AG09309 (cell line): ENCODE measurements at places on chromosomes 4 and X.

DNA sequence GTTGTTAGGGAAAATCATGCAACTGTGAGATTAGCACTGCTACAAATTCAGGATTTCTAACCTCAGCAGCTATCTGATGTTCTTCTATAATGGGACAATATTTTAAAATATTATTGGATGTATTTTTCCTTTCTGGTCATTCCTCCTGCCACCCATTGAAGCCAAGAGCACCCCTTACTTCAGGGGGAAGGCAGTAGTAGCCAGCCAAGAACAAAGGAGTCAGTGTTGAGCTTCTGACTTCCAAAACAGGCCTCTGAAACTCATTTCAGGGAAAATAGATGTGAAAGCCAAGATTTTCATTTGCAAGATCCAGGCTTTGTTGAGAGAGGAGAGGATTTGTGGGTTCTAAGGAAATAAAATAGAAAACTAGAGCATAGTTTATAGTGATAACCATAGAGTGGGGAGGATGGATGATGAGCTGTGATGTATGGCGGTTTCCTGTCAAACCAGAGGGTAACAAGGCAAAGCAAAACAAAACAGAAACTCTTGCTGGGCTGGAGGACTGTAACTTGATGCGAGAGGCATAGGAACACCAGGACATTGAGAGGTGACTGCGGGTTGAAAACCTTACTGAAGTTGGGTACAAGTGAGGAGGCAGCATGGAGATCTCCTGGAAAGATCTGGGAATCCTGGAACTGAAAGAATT lies 173.7 kb upstream of the LEF1 start:
- DNase-seq, result no peak

- DNase-seq, result no peak
Measured at GRCh38 chrX:9102956-9103355, 69.0 kb upstream of the FAM9B start.

- peak; percentile 10 for DNase-seq
Measured at GRCh38 chr4:175470131-175470530, 341.9 kb downstream of the GPM6A start.

- DNase-seq, result no peak
Measured at GRCh38 chr4:55008166-55009056, 117.0 kb downstream of the KDR start.
